Activated naive CD8-positive, alpha-beta T cell treated with anti-CD3 and anti-CD28 coated beads for 36 hours (primary cell): ENCODE measurements at places on chromosomes 3 and 15.

GRCh38 chr3:13053420-13053819, 19.8 kb downstream of the IQSEC1 start:
- no peak for DNase-seq

DNA sequence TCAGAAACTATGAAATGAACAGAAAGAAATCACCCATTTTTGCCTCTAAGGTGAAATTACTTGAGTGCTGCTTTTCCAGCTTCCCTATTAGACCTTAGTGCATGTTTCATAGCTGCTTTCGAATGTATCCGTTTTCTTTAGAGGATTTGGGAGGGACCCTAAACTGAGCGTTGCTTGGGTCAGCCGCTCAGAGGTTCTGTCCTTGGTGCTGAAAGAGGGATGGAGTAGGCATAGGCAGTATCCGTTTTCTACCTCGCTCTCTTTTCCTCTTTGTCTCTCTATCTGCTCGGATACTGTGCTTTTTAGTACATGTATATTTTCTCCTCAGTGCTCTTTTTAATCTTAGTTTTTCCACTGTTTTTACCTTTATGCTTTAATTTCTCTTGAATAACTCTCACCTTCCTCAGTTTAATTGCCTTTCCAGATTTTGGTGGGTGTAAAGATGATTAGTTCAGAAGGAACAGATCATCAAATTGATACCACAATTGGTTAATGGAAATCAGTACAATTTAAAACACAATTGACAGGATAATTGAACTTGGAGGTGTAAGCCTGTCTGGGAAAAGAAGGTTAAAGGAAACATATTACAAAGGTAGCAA, at the start of gene DRD3:
Gene DRD3, minus strand, starts transcription at position 283 of the 599 bp plus-strand sequence. CDS start 7,060 bp downstream, outside the sequence.
- peak; percentile 12 for DNase-seq

- DNase-seq = no peak
These were observed 2.2 kb downstream of the ZIC1 start for GRCh38 chr3:147411238-147411814.

- no peak for DNase-seq
These were observed 150.7 kb downstream of the OPA1 start for GRCh38 chr3:193743702-193744047.

- no peak for DNase-seq
These were observed 34.1 kb downstream of the WHAMM start for GRCh38 chr15:82843566-82843965.

DNA sequence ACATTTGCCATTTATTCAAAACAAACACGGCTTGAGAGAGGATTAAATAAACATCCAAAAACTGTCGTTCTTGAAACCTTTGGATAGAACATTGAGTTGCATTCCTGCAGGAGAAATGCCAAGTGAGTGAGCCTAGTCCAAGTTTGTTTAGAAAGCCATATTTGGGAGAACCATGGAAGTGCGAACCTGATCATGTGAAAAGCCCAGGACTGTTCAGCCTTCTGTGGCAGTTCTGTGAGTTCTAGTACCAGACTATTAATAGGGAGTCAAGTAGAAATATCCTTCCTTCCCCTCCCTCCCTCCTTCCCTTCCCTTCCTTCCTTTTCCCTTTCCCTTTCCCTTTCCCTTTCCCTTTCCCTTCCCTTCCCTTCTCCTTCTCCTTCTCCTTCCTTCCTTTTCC, 470.4 kb downstream of the LPP start:
- DNase-seq = no peak

- DNase-seq = no peak
These were observed 12.5 kb downstream of the MAPK6 start for GRCh38 chr15:52031556-52031955.

GRCh38 chr3:171236265-171237008, 209.9 kb upstream of the SLC2A2 start:
- no peak for DNase-seq

- no peak for DNase-seq
These were observed 2.3 kb downstream of the LRRC28 start for GRCh38 chr15:99253381-99254090.

- DNase-seq = no peak
These were observed 175.2 kb downstream of the TP63 start for GRCh38 chr3:189806171-189806951.

GRCh38 chr15:66907826-66908743, 157.3 kb upstream of the SMAD3 start:
- DNase-seq = no peak

DNA sequence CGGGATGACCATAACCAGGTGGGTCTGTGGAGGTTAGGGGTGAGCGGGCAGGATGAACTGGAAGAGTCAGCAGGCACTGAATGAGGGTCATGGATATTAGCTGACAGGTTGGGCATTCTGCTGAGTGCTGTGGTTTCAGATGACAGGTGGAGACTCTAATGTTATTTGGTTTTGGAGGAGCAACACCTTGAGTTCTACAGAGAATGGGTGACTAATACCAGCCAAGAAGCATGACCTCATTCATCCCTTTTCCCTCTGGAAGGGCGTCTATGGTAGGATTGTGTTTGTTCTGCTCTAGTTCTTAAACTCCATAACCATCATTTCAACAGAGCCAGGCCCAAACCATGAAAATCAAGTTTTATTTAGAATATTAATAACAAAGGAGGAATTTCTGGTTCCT, 550.7 kb upstream of the LMCD1 start:
- DNase-seq = no peak

DNA sequence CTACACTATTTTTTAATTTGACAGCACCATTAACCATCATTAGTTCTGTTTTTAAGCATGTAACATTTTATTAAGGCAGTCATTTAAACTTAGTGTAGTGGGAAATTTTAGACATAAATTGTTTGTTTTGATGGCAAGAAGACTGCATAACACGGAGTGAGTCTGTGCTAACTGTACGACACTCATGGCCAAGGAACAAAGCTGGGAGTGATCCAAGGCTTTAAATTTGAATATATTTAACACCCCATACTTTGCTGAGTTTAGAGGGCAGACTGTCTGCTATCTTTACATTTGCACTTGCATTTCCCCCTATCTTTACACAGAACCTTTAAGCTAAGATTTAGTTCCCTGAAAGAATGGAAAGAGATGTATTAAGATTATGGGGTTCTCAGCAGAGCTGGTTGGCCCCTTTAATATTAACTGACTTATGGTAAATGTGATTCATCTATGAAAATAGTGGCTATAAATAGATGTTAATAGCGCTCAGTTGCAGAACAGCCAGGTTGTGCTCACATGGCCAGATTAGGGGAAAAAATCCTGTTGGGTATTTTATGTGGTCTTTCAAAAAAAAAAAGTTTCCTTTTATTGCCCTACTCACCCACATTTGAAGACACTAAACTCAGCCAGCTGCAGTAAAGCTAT, 120.7 kb downstream of the CMSS1 start:
- DNase-seq = no peak

DNA sequence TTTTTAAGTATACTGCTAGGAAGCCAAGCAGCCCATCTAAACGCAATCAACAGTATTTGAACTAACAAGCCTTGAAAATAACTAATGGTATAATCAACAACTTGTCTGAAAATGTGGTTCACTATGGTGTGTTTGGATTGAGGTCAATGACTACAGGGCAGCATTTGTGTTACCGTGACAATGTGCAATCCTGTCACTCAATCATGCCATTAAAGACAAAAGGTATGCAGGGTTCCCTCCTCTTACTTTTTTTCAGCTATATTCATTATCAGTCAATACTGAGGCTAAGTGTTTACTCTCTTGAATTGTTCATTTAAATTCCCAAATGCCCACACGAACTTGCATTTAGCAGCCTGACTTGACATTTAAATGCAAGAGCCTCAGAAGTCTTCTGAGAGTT, 1099.3 kb upstream of the EPHA6 start:
- DNase-seq = no peak

GRCh38 chr3:97899331-97899730, 72.9 kb downstream of the RIOX2 start:
- no peak for DNase-seq

- no peak for DNase-seq
These were observed 161.9 kb downstream of the STAC start for GRCh38 chr3:36542186-36542585.

- no peak for DNase-seq
These were observed 273.7 kb downstream of the PDZRN3 start for GRCh38 chr3:73350996-73351395.

DNA sequence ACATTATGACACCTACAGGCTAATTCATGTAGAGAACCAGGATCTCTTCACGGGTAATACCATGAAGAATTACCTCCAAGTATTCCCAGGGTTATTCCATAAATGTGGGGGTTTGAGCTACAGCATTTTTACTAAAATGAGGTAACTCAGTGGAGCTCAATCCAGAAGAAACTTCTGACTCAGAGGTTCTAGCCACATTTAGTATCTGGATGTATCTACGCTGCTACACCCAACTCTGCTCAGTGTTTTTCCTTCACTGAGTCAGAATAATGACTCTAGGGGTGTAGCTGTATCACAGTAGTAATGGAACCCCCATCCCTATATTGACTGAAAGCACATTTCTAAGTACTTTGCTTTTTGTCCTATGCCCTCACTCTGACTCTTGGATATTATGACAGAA, 52.4 kb downstream of the COPS2 start:
- DNase-seq = no peak

- DNase-seq = no peak
These were observed 2.1 kb downstream of the KAT2B start for GRCh38 chr3:20042331-20042730.

- no peak for DNase-seq
These were observed 216.6 kb upstream of the GRM7 start for GRCh38 chr3:6644070-6644929.

DNA sequence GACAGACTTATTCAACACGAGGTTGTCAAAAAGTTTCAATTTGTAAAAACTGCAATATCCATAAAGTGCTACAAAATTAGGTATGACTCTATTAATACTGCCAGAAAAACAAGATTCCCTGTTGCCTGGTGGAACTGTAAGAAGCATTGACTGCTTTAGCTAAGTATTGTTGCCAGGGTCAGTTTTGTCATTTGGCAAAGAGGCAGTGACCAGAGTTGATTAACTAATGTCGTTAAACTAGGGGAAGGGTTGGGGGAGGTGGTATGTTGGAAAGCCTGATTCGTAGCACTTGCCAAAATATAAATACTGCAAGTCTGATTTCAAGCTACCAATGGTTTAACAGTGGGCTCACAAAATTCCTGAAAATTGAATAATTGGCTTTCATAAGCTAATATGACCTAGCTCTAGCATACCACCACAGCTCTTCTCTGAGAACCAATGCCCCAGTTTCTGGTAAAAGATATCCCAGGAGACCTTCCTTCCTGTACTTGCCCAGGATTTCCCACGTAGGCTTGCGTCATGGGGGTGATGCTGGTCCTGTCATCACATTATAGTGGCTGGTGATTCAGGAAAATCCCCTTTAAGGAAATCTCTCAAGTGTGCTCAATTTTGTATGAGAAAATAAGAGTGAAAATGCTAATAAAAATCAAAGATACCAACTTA, 266.4 kb upstream of the TBC1D5 start:
- no peak for DNase-seq

GRCh38 chr3:32551496-32551895, 19.2 kb downstream of the DYNC1LI1 start:
- no peak for DNase-seq

GRCh38 chr3:149507491-149508324, 33.2 kb downstream of the TM4SF4 start:
- no peak for DNase-seq

DNA sequence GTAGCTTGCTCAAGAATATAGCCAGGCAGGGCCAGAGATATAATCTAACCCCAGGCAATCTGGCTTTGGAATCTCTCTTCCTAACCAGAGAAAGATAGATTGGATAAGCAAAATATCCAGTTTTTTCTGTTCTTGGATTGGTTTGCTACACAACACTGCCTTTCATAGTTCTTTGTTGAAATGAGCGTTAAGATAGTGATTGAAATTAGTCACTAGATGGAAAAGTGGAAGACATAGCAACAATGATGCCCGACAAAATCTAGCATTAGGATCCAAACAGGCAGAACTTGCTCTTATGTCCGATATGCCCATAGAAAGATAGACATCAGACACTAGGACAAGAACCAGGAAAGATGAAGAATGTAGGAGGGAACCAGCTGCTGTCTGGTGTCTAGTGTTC, 77.3 kb upstream of the COL8A1 start:
- no peak for DNase-seq

DNA sequence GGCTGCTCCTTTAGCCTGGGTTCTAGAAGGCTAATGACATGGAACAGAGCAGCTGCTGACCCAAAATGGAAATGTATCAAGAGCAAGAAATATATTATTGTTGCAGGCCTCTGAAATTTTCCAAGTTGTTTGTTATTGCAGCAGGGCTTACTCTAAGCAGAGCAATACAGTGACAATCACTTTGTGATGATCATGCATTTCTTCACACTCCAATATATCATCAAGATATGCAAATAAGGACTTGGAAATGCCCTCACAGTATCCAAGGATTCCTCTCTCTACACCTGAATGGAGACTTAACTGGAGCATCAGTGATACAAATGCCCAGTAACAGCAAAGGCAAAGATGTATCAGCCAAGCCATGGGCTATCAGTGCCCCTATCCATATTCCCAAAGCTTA, 89.6 kb downstream of the PDZRN3 start:
- no peak for DNase-seq

GRCh38 chr3:190701096-190701532, 161.4 kb downstream of the GMNC start:
- DNase-seq = peak; percentile 6

DNA sequence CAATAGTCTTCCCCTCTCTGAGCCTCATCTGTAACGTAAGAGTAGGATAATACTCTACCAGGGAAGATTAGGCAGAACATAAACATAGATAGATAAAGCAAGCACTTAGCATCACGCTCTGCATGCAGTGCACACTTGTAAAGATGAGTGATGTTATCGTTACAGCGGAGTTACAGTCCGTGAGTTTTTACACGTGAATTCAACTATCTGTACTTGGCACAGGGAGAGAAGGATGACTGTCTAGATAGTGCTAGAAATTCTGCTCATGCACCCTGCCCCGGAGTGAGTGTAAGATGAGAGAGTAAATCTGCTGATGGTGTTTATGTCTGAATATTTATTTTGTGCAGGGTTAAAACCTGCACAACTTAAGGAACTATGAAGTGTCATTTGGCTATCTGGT, 35.8 kb downstream of the HAPLN3 start:
- no peak for DNase-seq

DNA sequence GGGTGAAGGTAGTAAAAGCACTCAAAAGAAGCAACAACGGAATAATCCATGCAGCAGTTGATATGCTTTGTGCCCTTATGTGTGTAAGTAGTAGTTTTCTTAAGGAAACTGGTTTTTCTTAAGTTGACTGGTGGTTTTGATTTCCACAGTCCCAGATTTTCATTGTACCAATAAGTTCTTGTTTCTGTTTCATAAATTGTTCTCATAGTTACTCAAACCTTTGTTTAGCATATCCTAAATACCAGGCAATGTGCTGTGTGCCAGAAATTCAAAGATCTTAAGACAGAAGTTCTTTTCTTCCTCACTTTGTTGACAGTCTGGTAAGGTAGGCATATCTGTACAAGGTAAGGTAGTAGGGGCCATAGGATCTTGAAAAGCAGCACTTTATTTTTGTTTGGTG, 40.0 kb downstream of the DNAJC13 start:
- DNase-seq = no peak

- no peak for DNase-seq
These were observed 2.0 kb downstream of the PPM1M start for GRCh38 chr3:52247409-52248164.
